Amniotic stem cell (primary cell): ENCODE measurements at places on chromosomes 5 and 9.

GRCh38 chr5:59592101-59592500, 301.4 kb downstream of the PDE4D start:
- DNase-seq: no peak

GRCh38 chr9:98986866-98987651, 43.4 kb downstream of the COL15A1 start:
- DNase-seq: no peak

DNA sequence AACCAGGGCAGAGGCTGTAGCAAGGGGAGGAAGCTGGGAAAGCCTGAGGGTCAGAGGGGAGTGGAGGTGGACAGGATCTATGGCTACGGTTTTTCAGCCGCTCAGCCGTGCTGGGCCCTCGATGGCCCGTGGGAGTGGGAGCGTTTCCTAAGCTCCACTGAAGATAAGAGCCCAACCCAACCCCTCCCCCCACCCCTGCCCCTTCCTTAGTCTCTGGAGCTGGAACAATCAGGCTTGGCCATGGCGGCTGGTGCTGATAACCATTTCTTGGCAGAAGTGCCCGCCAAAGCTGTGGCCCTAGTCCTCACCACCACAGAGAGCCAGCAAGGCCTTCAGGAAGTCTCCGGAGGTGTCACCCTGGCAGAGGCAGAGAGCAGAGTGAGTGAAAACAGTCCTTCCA, 20.3 kb upstream of the TNIP1 start:
- no peak for DNase-seq

DNA sequence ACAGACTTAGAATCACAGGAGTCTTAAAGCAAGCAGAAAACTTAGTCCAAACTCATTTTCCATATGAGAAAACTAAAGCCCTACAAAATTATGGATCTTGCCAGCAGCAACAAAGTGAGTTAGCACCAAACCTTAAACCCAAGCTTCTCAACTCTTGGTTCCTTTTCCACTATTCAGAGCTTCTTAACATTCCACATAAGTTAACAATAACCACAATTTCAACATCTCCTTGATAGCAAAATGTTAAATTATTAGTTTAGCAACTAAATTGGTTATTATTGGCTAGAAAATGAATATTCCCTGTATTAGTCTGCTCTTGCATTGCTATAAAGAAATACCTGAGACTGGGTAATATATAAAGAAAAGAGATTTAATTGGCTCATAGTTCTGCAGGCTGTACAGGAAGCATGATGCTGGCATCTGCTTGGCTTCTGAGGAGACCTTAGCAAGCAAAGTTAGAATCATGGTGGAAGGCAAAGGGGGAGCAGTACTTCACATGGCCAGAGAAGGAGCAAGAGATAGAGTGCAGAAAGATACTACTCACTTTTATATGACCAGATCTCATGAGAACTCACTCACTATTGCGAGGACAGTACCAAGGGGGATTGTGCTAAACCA, 26.2 kb upstream of the ARSB start:
- no peak for DNase-seq

- DNase-seq: no peak
Measured at GRCh38 chr5:91006713-91007112, 376.4 kb downstream of the ARRDC3 start.

DNA sequence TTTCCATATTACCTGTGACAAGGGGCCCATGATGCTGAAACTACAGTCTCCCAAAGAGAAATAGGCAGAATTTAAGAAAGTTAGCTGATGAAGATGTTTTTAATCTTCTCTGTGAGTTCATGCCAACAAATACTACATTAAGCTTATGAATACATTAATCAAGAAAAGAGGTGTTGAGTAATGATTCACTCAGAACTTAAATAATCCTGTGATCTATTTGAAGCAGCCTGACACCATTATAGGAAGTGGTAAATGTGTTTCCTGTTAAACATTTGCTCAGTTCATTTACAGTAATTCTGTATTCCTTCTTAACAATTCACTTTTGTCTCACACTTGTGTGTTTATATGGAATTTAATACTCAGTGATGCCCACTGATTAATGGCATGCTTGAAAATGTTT, 75.0 kb upstream of the IZUMO3 start:
- DNase-seq: no peak

- DNase-seq: no peak
Measured at GRCh38 chr9:127078988-127079387, 43.4 kb downstream of the ANGPTL2 start.

- DNase-seq: no peak
Measured at GRCh38 chr5:31890046-31890445, 251.1 kb downstream of the PDZD2 start.

DNA sequence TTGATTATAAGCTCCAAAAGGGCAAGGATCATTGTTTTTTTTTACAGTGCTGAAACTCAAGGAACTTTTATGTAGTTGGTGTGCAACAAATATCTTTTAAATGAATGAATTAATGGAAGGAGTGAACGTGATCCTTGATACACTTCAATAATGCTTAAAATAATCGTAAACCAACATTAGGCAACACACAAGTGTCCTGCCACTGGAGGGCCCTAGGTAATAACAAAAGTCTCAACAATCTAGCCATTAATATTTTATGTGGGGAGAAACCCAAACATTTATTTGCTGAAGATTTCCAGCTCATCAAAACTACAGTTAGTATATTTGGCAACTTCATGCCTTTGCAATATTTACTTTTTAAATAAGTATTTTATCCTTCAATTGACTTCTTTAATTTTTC, 309.0 kb upstream of the FBXL7 start:
- DNase-seq: no peak

DNA sequence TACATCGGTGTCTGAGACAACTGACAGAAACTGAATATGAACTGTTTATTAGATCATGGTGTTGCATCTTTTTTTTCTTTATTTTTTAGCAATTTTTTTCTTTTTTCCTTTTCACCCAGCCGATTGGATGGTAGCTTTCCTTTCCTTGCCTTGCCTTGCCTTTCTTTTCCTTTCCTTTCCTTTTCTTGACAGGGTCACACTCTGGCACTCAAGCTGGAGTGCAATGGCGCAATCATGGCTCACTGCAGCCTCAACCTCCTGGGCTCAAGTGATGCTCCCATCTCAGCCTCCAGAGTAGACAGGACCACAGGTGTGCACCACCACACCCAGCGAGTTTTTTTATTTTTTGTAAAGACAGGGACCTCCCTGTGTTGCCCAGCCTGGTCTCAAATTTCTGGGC, 2.8 kb downstream of the PDE6A start:
- DNase-seq: no peak

DNA sequence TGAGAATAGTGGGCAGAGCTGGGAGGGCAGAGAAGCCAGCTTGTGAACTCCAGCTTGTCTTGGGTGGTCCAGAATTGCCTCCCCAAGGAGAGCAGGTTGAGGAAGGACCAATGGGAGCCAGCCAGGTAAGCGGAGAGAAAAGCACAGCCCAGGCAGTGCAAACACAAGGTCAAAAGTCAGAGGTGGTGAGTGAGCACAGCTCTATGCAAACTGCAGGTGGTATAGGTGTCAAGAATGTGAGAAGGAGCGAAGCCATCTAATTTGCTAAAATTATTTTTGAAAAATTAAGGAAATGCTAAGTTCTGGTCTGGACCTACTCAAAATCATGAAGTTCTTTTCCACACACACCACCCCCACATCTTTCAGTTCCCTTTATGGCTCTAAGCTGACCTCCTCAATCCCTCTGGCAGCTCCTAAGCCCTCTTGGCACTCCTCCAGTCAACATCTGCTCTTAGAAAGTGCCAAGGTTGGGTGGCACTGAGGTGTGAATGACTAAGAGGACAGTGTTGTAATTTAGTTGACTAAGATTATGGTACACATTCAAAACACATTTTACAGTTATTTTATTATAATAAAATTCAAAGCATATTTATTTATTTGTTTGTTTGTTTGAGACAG, 6.6 kb upstream of the OTULINL start:
- no peak for DNase-seq

GRCh38 chr5:156473269-156473908, 146.4 kb downstream of the SGCD start:
- no peak for DNase-seq
